ENCODE measurements at places on chromosomes 12 and 14.

- DNase-seq: peak; percentile 11
These were observed 20.5 kb downstream of the SARNP start for GRCh38 chr12:55797068-55797467.

- no peak for DNase-seq
These were observed 311.7 kb downstream of the ACSS3 start for GRCh38 chr12:81389550-81390099.

- DNase-seq: no peak
These were observed 26.3 kb downstream of the SRGAP1 start for GRCh38 chr12:63870838-63871237.

- no peak for DNase-seq
These were observed 6.3 kb upstream of the TPCN1 start for GRCh38 chr12:113214895-113215400.

GRCh38 chr12:48956279-48957140 lies 777 bp downstream of the ARF3 start:
- DNase-seq: no peak

DNA sequence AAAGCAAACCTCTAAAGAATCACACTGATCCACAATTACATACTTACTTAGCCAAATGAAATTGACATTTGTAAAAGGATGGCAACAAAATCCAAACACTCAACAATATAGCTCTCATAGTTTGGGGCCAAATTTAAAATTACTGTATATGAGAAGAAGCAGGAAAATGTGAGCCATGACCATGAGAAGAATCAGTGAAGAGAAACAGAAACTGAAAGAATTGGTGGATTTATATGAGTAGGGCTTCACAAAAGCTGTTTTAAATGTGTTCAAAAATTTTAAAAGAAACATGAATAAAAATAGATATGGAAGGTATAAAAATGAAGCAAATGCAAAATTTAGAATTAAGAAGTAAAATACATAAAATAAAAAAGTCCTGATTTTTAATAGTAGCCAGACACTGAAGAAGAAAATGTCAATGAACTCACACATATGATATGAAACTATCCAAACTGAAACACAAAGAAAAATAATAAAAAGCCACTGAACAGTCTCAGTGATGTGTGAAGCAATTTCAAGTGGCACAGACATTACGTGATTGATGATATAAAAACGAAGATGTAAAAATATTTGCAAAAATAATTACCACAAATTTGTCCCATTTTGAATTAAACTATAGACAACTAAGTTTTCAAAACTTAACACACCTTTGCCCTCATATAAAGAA lies 87.9 kb upstream of the MDGA2 start:
- DNase-seq: no peak

GRCh38 chr12:52380271-52380694 lies 5.2 kb downstream of the KRT84 start:
- no peak for DNase-seq

GRCh38 chr12:26247873-26248272 lies 52.5 kb downstream of the SSPN start:
- DNase-seq: no peak

DNA sequence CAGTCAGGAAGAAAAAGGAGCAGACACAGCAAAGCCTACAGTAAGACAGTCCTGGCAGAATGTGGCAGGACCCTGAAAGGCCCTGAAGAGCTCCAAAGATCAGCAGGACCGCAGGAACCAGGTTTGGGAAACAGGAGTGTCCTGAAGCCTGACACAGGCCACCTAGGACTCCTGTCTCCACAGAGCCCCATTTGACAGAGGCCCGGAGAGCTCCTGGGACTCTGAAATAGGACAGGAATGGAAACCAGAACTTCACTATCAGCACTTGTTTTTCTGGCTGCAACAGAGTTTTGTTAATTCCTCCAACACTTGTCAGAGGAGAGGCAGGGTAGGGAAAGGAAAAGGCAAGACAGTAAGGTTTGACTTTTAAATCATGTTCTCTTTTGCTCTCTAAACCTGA lies 12.9 kb downstream of the STXBP6 start:
- DNase-seq: no peak

- no peak for DNase-seq
These were observed 15.0 kb downstream of the GXYLT1 start for GRCh38 chr12:42129595-42130204.

GRCh38 chr14:60925286-60925685 lies 55.6 kb downstream of the TRMT5 start:
- DNase-seq: no peak

- DNase-seq: no peak
These were observed 7.7 kb upstream of the CKAP4 start for GRCh38 chr12:106255493-106255892.

DNA sequence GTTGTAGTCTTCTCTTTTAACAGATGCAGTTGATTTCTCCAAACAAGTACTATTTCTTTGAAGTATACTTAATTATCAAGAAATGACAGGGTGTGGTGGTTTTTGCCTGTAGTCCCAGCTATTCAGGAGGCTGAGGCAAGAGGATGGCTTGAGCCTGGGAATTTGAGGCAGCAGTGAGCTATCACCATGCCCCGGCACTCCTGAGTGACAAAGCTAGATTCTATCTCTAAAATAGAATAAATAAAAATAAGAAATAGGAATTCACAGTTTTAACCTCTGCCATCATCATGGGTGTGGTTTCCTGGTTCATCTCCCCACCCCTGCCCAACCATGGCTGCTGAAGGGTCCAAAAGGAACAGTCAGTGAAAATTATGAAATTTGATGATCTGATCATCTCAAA lies 290.2 kb upstream of the FLRT2 start:
- no peak for DNase-seq

DNA sequence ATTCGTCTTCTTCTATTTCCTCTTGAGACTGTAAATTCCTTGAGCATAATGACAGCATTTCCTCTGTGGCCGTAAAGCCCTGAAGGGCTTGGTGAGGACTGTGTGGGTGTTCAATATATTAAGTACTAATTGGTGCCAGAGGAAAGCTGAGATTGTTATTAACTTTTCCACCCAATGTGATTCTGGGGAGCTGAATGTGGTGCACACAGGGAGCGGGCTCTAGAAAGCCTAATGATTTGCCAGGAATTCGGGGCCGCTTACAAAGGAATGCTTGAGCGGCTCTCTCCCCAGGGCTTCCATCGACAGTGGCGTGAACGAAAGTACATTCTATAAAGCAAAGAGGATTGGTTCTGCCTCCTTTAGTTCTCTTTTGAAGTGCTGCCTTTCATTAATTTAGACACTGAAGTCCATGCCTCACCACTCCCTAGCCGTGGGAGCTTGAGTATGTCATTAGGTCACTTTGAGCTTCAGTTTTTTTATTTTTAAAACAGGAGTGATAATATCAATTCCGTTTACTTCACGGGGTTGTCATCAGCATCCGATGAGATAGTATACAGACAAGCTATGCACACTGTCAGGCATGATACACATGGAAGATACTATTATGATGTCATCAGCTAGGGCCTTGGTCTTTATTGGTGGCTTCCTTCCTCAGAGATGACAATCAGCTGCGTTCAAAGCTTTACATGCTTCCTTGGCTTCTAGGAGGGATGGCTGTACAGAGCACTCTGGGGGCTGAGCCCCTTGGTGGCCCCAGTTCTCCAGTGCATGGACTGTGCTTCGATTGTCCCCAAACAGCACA lies 11.0 kb upstream of the GSG1 start:
- DNase-seq: no peak

- DNase-seq: no peak
These were observed 44.9 kb downstream of the IL31 start for GRCh38 chr12:122129131-122129530.

GRCh38 chr12:54981796-54982195 lies 2.8 kb downstream of the TESPA1 start:
- DNase-seq: peak; percentile 51

- DNase-seq: no peak
These were observed 67.8 kb upstream of the KCNH3 start for GRCh38 chr12:49470986-49471385.

DNA sequence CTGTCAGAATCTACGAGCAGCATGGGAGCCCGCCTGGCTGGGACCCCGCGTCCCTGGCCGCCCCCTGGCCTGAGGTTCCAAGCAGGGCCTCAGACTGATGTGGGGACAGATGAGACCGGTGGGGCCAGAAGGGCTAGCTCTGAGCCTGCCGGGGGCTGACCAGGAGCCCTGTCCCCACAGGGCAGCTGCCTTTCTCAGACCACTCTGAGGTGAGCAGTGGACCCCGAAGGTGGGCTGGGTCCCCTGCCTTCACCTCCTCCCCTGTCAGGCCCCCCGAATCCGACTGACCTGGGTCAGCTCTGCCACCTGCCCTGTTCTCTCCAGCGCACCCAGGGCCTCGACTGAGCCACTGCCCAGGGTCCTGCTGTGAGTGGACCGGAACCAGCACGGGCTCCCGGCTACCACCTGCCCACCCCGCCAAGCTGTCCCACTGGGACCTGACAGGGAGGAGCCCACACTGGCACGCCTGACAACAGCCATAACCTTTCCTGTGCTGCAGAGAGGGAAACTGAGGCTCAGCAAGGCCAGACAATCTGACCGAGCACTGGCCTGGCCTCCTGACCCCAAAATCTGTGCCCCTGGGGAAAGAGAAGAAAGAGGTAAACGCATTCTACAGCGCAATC lies 29.7 kb upstream of the TMEM179 start:
- DNase-seq: no peak

GRCh38 chr12:68883151-68883550 lies 49.8 kb downstream of the CPM start:
- DNase-seq: no peak

DNA sequence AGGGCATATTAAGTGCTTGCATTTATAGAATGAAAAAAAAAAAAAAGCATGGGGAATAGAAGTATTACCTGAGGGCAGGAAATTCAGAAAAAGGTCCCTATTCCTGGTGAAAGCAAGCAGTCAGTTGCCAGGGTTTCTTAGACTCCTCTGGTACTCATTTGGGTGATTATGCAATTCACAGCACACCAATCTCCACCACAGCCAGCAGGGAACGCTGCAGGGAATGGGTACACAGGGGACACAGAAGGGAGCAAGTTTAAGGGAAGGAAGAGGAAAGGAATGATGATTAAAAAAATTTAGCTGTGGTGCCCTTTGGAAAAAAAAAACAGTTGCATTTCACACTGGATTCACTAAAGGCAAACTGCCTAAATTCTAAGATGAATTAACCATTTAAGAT lies 14.2 kb downstream of the BLTP3B start:
- DNase-seq: no peak

GRCh38 chr12:131290255-131290959 lies 336.7 kb downstream of the ADGRD1 start:
- no peak for DNase-seq

DNA sequence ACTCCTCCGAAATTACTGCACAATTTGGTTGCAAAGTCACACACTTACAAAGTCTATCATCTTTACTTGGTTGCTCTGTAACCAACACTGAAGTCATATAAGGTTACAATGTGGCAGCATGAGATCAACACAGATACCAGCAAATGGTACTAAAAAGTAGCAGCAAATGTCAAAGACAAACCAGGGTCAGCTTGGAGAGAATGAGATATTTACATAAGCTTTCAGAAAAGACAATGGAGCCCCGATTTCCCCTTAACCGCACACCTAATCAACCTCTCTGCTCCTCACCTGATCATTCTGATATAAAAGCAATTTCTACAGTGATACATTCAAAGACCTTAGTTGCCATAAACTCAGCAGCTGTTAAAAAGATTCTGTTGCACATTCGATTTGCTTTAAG lies 76.4 kb upstream of the FOXN3 start:
- DNase-seq: no peak

DNA sequence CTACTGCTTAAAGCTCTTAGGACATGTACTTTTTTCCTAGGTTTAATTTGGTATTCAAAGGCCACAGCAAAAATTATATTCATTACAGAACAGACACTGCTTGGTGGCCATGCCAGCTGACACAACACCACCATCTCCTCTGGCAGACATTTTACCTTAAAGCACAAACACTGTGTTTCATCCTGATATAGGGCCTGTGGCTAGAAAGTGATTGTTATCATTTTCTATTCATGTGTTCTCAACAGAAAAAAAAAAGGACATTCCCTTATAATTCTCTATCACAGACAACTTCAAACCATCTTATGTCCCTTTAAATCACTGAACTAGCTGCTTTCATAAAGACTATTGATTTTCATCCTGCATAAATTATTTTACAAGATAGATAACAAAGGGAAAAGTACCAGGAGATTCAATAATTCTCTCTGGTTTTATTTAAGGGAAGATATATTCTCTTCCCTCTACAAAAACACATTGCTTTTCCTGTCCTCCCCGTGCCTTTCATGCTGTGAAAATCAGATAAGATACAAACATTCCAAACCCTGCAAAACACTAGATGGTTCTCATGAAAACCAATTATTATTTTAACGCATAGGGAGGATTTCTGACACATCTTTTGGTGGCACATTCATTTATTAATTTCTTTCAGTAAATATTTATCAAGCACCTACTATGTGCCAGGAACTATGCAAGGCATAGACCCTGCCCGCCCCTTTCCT lies 139.3 kb upstream of the TMCC3 start:
- DNase-seq: no peak

All from activated CD4-positive, alpha-beta T cell treated with anti-CD3 and anti-CD28 coated beads for 4 hours (primary cell).